Hematopoietic multipotent progenitor cell treated with erythropoietin and hydrocortisone succinate and interleukin-3 and kit ligand, for 17 days (in vitro differentiated cells): ENCODE measurements at places on chromosomes 12 and 14.
A peak's percentile ranks its signal among the peaks of the same experiment; 100 is the strongest.

GRCh38 chr14:81889529-81889928, 355.9 kb upstream of the SEL1L start:
- DNase-seq: no peak

- no peak for DNase-seq
Measured at GRCh38 chr14:61345151-61345482, 23.7 kb downstream of the PRKCH start.

DNA sequence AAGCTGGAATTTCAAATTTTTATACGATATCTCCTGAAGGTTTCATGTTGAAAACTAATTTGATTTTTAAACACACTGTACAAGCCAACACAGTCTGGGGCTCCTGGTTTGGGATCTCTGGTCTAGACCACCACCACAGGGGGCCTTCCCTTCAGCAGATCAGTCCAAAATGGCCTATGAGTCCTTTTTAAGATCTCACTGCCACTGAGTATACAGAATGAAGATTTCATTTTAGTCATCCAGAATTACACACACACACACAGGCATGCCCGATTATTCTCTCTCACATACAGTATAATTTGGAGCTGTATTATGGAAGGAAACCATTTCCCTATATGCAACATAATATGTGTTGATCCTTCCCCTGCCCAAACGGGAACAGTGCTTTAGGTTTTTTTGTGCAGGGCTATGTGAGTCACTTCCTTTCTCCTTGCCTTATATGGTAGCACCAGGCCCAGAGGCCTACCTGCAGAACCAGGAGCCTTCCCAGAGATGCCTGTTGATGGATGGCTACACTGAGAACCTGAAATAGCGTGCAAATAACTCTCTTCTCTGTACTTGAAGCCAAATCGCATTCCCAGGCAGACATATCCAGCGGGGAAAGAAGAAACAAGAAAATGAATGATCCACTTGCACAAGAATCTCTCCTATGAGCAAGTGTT, 28.1 kb upstream of the WNK1 start:
- DNase-seq: no peak

DNA sequence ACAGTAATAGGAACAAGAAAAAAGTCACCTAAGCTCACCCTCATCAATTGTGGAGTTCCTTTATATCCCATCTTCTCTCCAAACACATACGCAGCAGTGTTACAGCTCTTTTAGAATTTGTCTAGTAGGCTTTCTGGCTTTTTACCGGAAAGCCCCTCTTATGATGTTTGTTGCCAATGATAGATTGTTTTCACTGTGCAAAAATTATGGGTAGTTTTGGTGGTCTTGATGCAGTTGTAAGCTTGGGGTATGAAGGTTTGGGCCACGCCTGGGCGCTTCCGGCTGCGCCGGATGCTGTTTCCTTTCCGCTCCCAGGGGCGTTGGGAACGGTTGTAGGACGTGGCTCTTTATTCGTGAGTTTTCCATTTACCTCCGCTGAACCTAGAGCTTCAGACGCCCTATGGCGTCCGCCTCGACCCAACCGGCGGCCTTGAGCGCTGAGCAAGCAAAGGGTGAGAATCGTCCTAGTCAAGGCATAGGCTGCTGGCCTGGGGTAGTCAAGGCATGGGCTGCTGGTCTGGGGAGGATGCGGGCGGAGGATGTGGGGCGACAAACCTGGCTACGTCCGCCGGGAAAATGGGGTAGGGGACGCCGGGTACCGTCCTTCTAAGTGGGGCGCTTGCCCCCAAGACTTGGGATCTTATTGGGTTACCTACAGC, at the start of the genes C12orf57 and RNU7-1:
Gene C12orf57, plus strand, starts transcription at position 301 of the 659 bp plus-strand sequence. Its CDS starts 100 bp downstream, at position 401.
Gene RNU7-1, plus strand, starts transcription at position 95 of the 659 bp plus-strand sequence.
- DNase-seq: no peak

- no peak for DNase-seq
Measured at GRCh38 chr14:37480446-37481290, 114.4 kb downstream of the FOXA1 start.

GRCh38 chr12:124286414-124286813, 8.5 kb upstream of the RFLNA start:
- no peak for DNase-seq

DNA sequence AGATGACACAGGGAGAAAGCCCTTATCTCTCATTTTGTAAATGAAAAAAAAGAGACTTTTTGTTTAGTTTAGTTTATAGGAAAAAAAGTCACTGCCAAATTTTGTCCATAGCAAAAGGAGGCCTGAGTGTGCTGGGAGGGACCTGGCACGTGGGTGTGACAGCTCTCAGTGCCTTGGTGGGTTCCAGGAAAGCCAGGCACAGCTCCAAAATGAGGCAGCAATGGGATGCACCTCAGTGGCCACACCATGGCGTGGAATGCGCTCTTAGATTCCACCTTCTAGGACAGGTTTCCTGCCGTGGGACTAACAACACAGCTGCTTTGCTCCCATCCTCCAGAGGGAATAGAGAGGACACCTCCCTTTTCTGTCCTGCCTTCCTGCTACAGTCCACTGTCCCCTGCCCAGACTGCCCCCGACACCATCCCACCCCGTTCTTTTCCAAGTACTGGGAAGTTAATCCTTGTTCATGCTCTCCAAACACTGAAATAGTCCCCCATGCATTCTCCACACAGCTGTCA, 207.6 kb downstream of the EMP1 start:
- DNase-seq: no peak

- no peak for DNase-seq
Measured at GRCh38 chr14:31934767-31935266, 142.3 kb upstream of the ARHGAP5 start.

DNA sequence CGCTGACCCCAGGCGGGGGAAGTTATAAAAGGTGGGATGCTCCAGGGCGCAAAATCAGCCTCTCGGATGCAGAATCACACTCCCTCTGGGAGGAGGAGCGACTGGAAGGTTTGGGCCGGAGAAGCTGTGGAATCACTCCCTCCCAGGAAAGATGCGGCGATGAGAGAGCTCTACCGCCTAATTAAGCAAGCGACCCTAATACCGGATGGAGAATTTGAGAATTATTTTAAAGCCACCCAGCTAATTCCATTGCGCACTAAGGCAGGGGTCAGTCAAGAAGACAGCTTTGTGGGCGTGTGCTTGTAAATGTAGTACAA, 1.9 kb downstream of the COL2A1 start:
- DNase-seq: no peak

DNA sequence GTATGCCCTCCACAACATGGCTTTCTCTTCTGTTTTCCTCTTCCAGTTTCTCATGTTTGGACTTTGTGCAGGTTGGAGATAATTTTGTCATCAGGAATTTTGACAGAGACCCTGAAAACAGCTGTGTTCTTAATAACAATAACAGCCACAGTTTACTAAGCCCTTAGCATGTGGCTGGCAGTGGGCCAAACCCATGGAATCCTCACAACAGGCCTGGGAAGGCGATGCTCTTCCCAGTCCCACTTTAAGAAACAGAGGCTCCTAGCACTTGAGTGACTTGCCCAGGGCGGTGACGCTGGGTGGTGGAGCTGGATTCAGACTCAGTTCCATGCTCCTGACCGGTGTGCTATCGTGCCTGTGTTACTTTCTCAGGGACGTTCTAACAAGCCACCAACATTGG, 20.1 kb upstream of the PLEKHG3 start:
- DNase-seq: no peak

DNA sequence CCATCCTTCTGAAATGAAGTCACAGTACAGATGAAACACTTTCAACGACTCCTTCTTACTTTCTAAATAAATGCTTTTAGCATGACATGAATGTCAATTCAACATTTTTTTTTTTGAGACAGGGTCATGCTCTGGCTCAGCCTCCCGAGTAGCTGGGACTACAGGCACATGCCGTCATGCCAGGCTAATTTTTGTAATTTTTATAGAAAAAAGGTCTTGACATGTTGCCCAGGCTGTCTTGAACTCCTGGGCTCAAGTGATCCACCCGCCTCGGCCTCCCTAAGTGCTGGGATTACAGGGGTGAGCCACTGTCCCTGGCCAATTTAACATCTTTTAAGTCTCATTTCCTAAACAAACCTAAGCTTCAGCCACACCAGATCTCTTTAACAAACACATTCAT, 16.4 kb downstream of the GALNT6 start:
- no peak for DNase-seq

- no peak for DNase-seq
Measured at GRCh38 chr14:79660053-79660939, 551.0 kb downstream of the DIO2 start.

- no peak for DNase-seq
Measured at GRCh38 chr14:76097547-76097946, 54.2 kb upstream of the GPATCH2L start.

- DNase-seq: no peak
Measured at GRCh38 chr14:50717811-50718210, 49.7 kb upstream of the SAV1 start.

DNA sequence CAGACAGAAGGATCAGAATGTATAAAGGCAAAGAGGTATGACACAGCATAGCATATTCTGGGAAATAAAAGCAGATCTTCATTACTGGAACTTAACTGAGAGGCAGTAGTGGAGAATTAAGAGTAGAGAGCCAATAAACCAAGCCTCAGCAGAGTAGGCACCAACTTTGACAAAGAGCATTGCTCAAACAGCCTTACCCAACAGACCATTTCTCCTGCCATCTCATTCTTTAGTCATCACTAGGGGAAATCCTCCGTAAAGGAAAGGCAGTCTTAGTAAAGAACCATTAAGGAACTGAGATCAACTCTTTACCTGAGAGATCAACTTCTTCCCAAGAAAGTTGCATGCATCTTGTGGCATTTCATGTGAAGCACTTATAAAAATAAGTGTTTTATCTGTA, 36.6 kb downstream of the SENP1 start:
- no peak for DNase-seq

DNA sequence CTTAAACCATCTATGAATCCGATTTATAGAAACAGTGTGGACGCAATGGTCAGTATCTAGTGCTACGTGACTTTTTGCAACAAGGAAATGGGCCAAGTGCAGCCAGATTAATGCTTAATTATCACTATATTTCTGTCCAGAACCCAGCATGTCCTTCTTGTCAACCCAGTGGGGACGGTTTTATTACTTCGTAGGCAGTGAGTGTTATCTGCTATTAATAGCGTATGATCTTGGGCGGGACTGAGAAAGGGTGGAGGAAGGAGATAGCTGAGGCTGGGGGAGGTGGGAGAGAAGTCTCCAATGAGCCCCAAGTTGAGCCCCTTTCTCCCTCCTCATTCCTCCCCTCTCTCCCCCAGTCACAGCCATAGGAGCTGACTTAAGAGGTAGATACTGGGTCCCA, 59.7 kb upstream of the FAM222A start:
- DNase-seq: no peak

GRCh38 chr14:68507544-68508081, 285.3 kb downstream of the ZFP36L1 start:
- no peak for DNase-seq

GRCh38 chr12:42162965-42163364, 18.3 kb upstream of the GXYLT1 start:
- no peak for DNase-seq

DNA sequence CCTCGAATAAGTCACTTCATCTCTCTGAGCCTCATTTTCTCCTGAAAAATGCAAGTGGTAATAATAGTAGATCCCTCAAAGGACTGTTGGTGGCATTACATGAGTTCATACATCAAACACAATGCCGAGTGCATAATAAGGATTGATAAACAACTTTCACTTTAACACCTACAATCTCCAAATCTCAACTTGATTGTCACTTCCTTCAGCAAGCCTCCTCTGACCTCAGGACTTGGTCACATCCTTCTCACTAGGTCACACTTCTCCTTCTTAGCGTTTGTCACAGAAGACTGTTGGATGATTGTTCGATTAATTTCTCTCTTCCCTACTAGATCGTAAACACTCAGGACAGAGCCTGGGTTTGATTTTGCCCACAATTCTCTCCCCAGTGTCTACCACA, 7.9 kb upstream of the PRKAB1 start:
- DNase-seq: no peak

DNA sequence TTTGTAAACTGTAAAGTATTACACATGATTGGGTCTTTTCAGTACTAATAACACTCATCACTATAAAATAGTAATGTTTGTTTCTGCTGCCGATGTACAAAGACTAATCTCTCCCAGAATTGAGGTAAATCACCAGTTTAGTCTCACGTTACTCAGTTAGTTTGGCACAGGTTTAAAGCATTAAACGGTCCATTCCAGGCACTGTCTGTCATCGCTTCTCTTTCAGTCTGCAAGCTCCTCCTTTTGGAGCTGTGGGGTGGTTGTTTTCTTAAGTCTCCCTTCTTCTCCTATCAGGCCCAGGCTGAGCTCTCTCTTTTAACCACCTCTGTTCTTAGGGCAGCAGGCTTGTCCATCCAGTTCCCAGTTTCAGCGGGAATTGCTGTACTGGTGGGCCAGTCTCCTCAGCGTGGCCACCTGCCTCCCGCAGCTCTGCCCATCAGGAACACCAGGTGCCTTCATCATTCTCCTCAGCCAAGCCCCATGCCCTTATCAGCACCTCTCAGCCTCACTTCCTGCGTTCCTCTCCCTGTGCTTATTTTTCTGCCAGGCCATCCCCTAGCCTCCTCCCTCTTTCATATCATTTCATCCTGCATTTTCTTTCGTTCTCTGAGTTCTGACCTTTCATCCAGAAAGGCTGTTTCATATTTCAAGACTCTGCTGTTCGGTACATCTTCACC, 149.0 kb downstream of the TGFB3 start:
- DNase-seq: peak; percentile 36

- no peak for DNase-seq
Measured at GRCh38 chr12:88361493-88361892, 218.8 kb downstream of the KITLG start.

- DNase-seq: no peak
Measured at GRCh38 chr12:76462668-76463224, 96.8 kb downstream of the OSBPL8 start.

DNA sequence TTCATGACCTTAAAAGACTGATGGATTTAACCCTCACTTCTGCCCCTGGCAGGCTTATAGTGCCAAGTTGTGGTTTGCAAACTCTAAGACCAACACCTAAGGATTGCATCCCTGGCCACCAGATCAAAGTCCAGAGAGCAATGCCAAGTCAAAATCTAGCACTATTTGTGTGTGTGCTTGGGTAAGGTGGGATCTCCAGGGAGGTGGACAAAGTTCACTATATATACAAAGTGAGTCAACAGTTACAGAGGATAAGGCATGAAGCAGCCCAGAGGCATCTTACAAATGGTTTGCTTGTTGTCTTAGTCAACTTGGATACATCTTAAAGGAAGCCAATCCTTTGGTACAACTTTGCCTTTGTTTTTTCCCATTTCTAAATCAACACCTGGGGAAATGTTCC, 137.3 kb downstream of the MSRB3 start:
- no peak for DNase-seq

GRCh38 chr14:105021656-105022275, 883 bp upstream of the CDCA4 start:
- no peak for DNase-seq

- no peak for DNase-seq
Measured at GRCh38 chr14:61466249-61466904, 145.0 kb downstream of the PRKCH start.
